ENCODE measurements at places on chromosomes 2 and 18.

- DNase-seq = no peak
Measured at GRCh38 chr2:39203382-39203781, 40.4 kb downstream of the CDKL4 start.

DNA sequence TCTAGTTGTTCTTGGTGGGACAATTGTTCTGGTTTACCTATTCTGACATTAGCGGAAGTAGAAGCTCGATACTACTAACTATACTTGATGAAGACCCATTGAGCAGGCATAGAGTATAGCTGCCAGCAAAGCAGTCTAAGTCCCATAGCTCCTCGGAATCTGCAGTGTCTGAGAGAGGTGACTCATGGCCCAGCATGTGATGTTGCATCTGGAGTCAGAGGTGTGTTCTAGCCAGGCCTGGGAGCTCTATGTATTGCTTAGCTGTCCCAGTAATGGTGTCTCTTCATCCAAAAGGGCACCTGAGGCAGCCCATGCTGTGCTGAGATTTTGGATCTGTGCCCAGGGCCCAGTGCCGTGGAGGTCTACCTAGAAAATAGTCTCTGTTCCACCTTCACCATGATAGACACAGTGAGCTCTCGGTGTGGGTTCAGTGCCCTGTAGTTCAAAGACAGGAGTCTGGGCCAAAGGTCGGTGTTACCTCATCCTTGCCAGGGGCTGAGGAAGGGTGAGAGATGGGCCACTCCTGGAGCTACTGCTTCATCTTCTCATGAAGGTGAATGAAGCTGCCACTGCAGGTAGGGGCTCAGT is 47.3 kb downstream of the MEX3C start:
- no peak for DNase-seq

DNA sequence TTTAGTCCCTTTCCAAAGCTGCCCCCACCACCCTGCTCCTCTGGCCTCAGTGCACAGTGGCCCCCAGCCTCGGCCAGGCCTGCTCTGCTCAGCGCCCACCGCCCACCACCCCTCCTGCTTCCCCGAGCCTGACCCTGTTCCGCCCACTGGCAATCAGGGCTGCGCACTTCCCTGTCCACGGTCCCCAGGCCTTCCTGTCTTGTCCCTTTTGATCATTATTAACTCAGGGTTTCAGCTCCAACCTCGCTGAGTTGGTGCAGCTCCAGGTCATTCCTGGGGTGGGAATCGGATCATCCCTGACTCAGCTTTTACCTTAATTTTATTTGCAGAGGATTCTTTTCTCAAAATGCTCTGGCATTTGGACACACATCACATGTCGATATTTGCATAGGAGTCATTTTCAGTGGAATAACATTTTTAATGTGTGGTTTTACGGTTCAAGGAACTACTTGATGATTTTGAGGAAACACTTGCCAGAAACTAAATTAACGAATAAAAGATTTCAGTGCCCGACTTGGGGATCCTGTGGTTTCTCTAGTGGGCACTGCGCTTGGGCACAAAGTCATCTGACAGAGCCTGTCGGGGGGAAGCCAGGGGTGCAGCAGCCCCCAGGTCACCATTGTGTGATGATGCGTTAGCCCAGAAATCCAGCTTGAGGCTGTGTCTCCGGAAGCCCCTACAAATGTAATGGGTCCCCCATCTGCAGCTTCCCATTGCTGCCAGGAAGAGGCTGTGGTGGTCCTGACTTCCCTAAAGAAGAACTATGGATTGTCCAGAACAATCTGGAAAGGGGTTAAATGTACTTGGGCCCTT is 1.0 kb upstream of the ESPNL start:
- DNase-seq = no peak

GRCh38 chr2:143183804-143184463 is 54.7 kb downstream of the ARHGAP15 start:
- no peak for DNase-seq

DNA sequence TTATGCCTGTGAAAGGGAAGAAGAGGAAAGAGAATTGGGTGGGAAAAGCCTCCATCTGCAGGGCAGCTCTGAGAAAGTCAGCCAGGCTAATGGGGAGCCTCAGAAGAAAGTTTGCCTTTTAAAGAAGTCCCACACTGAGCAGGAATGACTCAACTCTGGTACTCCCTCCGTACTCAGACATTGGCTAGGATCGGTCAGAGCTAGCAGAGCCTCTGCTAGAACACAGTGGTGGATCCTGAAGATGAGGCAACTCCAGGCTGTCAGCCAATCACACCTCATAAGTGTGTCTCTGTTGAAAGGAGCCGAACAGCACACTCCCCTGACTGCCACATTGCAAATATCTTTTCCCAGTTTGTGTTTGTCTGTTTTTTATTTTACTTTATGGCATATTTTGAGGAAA is 96.9 kb downstream of the HNRNPLL start:
- no peak for DNase-seq

- DNase-seq = no peak
Measured at GRCh38 chr2:121429119-121429903, 101.4 kb upstream of the RNU4ATAC start.

- DNase-seq = peak; percentile 87
Measured at GRCh38 chr2:155223781-155224406, 525.4 kb downstream of the KCNJ3 start.

GRCh38 chr2:238702276-238703052 is 145.4 kb upstream of the TWIST2 start:
- DNase-seq = no peak

DNA sequence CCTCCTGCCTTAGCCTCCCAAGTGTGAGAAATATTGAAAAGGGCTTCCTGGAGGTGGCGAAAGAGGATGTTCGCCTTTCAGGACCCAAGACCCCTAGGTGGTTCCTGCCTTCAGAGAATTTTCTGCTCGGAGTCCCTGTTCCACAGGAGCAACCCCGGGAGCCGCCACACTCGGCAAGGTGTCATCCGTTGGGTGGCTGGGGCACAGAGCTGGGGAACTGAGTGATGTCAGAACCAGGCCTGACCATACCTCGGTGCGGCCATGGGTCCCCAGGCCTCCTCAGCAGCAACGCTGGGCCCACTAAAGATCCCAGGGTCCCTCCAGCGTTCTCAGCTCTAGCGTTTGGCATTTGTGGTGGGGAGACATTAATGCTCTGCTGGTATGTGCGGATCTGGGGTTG is 23.7 kb upstream of the TAF1B start:
- no peak for DNase-seq

DNA sequence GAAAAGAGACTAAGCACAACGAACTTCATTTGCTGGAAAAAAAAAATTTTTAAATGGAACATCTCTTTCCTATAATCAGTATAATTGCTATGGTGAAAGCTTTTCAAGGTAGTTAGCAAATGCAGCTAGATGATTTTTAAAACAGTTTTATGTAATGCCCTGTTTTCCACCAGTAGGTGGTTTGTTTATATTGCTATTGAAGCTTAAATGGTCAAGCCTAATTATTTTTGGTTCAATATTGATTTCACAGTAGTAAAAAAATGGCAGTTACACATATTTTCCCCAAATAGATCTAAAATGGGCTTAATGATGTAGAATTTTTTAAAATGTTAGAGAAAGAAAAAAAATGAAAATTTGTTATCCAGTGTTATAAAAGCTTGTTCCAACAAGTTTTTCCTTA is 70.2 kb downstream of the CDH19 start:
- DNase-seq = peak; percentile 76

DNA sequence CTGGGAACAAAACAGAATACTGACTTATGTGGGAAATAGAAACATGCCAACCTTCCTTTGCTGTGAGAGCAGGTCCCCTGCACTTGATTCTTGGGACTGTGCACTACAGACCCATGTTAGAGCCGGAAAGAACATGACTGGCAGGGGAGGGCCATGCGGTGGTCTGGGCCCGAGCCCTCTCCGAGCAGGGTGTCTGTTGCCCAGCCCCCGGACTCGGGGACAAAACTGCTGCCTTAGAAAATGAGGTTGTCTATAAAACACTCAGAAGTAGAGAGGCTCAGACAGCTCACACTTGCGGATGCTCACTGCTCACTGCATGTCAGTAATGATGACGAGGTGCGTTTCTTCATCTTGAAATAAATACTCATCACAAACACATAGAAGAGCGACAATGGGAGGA is 270.7 kb upstream of the HDAC4 start:
- DNase-seq = no peak

DNA sequence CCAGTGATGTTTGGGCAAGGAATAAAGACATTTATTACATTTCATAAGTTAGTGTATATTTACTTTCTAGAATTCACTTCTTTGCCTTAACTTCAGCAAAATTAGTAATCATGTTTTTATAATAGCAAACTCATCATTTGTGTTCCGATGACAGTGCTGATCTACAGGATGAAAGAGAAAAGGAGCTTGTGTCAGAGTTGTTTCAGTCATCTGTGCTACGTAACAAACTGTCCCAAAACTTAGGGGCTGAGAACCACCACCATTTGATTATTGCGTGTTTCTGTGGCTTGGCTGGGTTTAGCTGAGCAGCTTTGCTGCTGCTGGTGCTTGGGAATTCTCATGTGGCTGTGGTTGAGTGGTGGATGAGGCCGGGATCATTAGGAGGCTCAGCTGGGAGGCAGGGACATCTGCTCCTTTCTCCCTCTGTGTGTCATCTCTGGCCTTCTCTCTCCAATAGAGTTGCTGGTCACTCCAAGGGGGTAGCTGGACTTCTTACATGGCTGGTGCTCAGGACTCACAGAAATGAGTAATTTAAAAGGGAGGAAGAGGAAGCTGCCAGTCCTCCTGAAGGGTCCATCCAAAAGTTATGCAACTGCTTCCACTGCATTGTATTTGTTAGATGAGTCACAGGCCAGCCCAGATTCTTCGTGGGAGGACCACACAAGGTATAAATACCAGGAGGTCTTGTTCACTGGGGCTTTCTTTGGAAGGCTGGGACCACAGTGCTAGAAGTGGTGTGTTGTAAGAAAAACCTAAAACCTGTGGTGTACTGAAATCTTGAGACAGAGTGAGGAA is 43.4 kb upstream of the HAAO start:
- no peak for DNase-seq

GRCh38 chr2:122194546-122194945 is 439.1 kb downstream of the TSN start:
- DNase-seq = no peak

DNA sequence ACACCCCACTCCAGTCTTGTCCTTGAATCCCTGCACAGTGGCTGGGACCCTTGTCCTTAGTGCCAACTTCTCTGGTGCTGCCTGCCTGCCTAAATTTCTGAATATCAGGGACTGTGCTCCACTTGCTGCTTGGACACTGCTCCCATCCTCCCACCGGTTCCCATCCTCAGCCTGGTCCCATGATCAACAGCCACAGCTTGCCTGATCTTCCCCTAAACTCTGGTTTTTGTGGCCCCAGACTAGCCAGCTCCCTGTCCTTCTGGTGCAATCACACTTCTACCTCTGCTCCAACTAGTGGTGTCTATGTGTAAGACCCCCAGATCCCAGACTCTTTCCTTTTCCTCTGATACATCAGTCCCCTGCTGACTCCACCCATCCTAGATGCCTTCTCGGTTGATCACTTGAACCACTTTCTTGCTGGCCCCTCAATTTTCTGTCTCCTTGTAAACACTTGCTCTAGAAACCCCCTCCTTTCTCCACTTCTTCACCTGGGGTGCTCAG is 37.2 kb upstream of the POLE4 start:
- no peak for DNase-seq

GRCh38 chr2:10558281-10559030 is 110.3 kb upstream of the ODC1 start:
- no peak for DNase-seq

GRCh38 chr2:25805987-25806386 is 72.3 kb downstream of the ASXL2 start:
- DNase-seq = no peak

- DNase-seq = no peak
Measured at GRCh38 chr2:180670302-180671003, 310.0 kb upstream of the UBE2E3 start.

- no peak for DNase-seq
Measured at GRCh38 chr2:120814352-120814751, 78.7 kb downstream of the GLI2 start.

GRCh38 chr2:199589306-199589705 is 131.6 kb upstream of the SATB2 start:
- peak; percentile 34 for DNase-seq
